ENCODE measurements at places on chromosomes 7 and 10.
A peak's percentile ranks its signal among the peaks of the same experiment; 100 is the strongest.

DNA sequence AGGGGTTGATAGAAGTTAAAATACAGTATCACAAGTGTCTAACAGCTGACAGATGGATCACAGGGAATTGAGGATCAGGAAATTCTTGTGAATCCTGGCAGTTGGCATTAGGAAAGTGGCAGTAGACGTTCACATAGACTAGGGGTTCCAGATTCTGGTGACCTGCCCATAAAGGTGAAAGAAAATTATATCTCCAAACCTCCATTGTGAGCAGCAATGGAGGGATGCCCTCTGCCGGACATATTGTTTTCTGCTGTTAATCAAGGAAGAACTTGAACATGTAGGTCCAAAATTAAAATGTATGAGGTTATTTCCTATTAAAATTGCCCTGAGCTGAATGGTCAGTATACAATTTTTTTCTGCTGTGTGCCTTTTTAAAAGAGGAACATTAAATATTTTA, 5.1 kb downstream of the NME8 start:
- DNase-seq = no peak

DNA sequence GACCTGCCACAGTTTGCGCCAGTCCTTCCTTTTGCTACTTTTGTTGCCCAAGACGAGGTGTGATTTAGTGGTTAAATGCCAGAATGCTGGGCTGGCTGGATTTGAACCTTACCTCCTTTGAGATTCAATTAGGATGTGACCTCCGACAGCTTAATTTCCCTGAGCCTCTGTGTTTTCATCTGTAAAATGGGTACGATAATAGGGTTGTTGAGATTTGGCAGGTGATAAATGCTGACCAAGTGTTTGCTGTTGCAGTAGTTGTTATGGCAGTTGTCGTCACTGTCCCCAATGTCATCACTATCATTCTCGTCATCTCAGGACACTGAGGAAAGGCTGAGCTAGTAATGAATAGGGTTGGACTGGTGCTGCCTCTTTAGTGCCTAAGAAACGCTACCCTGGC, 61.1 kb downstream of the GRK5 start:
- DNase-seq = no peak

GRCh38 chr10:92027141-92027540, 103.6 kb downstream of the BTAF1 start:
- DNase-seq = no peak

- DNase-seq = no peak
These were observed 10.8 kb downstream of the BNIP3 start for GRCh38 chr10:131970946-131971345.

DNA sequence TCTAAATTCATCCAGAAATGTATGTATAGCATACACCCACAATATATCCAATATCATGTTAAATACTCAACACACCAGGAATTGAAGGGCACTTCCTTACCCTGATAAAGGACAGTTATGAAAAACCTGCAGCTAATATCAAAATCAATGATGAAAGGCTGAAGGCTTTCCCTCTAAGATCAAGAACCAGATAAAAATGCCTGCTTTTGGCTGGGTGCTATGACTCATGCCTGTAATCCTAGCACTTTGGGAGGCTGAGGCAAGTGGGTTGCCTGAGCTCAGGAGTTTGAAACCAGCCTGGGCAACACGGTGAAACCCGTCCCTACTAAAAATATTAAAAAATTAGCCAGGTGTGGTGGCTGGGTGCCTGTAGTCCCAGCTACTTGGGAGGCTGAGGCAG, 21.6 kb upstream of the UPP1 start:
- DNase-seq = no peak

GRCh38 chr10:12980102-12980661, 21.3 kb downstream of the CCDC3 start:
- peak; percentile 54 for DNase-seq

DNA sequence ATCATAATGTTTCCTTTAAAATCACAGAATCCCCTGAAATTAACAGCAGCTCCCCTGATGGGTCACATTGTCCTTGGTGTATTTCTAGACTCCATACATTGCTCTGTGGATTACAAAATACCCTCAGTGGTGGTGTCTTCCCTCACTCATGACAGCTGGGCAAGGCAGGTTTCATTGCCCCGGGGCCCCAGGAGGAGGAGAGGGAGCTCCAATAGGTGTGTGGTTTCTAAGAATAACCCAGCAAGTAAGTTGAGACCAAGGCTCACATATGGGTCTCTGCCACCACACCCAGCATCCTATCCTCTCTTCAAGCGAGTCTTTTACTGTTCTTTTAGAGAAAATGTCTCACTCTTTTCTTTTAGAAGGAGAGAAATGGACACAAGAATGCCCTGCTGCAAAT, 63.6 kb downstream of the PKD1L1 start:
- DNase-seq = no peak

- DNase-seq = no peak
These were observed 118.1 kb upstream of the EGR2 start for GRCh38 chr10:62934258-62934657.

- DNase-seq = no peak
These were observed 3.2 kb downstream of the INSIG1 start for GRCh38 chr7:155300641-155301452.

- DNase-seq = no peak
These were observed 39.8 kb upstream of the C10orf67 start for GRCh38 chr10:23384364-23384763.

DNA sequence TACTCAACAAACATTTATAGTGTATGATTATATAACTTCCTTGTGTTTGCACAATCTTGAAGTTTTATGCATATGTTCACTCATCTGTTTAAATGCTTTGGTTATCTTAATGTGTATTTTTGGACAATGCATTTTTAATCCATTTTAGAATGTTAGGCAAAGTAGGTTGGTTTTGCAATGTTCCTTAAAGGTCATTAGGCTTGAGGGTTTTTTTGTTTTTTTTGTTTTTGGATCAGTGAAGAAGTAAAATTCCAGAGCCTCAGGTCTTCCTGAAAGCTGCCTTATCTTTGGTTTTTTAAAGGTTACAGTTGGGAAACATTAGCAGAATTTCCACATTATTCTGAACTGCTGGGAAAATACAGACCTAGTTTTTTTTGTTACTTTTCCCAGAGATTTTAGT, 12.8 kb downstream of the MDFIC start:
- no peak for DNase-seq

All from NCI-H446 (cell line).